LHCN-M2 (cell line): ENCODE measurements at places on chromosomes 12 and 14.
A peak's percentile ranks its signal among the peaks of the same experiment; 100 is the strongest.

- DNase-seq = no peak
These were observed 781.5 kb upstream of the FBXO33 start for GRCh38 chr14:40213701-40214100.

DNA sequence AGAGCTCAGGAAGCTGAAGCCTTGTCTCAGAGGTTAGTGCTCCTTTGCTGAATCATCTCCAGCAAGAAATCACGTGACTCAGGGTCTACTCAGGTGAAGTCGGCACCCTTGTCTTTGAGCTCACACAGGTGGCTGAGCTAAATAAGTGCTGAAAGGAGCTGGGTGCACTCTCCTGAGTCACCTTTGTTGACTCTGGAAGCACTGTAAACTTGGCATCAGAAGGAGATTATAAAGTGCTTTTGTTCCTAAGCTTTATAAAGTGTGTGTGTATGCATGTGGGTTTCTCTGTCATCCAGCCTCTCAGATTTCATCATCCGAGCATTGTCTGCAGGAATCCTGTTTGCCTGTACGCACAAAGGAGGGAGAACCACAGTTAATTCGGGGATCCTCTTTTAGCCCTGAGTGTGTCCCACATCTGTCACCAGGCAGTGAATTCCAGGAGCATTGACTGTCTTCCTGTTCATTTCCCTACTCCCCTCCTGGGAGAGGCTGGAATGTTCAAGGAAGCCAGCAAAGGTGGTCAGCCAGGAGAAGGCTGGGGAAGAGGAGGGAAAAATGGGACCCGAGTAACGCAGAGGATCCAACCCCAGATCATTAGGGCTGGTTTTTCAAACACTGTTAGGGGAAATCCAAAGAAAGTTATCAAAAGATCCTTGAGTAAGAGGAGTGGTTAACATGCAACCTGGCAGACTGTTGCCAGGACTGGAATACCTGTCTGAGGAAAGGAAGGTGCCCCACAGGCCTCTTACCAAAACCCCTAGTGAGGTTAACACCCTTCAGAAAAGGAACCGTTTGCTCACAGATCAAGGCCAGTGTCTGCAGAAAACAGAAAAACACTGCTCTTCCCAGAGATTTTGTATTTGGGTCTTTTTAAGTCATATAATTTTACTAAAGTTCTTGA, 157.5 kb upstream of the HIF1A start:
- peak; percentile 86 for DNase-seq

GRCh38 chr12:31568498-31568897, 22.4 kb downstream of the DENND5B start:
- DNase-seq = no peak

- DNase-seq = peak; percentile 49
These were observed 64.9 kb upstream of the KCNA5 start for GRCh38 chr12:4978737-4979136.

DNA sequence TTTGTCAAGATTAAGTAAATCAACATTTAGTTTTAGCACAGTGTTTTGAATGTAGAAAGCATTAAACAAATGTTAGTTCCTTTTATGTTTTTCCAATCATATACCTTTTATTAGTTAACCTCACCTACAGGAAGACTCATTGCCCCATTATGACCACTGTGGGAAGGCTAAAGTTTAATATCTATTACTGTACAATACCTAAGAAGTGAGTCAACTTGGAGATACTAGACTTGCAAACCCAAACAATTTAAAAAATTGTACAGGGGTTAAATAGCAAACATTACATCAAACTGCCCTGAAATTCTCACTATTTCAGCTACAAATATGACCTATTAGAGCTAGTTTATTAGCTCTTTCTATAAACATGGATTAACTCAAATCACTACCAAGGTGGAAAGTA, 8.6 kb upstream of the G2E3 start:
- DNase-seq = peak; percentile 31

DNA sequence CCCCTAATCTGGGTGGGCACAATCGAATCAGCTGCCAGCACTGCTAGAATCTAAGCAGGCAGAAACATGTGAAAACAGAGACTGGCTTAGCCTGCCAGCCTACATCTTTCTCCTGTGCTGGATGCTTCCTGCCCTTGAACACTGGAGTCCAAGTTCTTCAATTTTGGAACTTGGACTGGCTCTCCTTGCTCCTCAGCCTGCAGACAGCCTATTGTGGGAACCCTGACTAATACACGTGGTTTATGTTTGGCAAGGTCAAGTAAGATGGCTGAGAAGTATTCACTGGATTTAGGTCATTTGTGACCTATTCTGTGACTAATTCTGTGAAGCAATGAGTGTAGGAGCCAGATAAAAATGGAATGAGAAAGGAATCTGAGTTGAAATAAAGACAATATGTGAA, 11.0 kb downstream of the GPR135 start:
- DNase-seq = peak; percentile 93

- DNase-seq = no peak
These were observed 28.3 kb downstream of the MLXIP start for GRCh38 chr12:122106843-122107242.
